Renal cortical epithelial cell (primary cell): ENCODE measurements at places on chromosomes 16 and 17. TPM values are rescaled to one million over a fixed set of nuclear protein-coding genes. Genes with fewer than 3 reads are reported as not detected.

GRCh38 chr17:61250335-61250890 lies 149.2 kb upstream of the TBX2 start:
- DNase-seq: peak; percentile 68

DNA sequence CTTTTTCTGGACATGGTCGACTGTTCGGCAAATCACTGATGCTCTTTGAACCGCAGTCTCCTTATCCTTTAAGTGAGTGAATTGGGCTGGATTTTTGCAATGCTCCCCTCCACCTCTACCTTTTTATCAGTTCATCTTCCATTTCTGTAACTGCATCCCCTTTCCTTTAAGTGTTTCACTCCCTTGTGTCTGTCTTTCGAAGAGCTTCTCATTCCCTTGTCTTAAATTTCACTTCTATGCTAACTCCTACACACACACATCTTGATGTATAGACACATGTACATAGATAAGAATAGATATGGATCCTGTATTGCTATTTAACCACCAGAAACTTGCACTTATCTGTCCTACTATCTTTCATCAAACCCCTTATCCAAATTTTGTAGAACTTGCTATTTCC lies 250.7 kb downstream of the PHKB start:
- no peak for DNase-seq

The TNP2 gene
- not detected in 2 replicates for total RNA-seq

The DPEP1 gene
- 0.50 and 3.1 TPM in 2 replicates for total RNA-seq

The CIAO3 gene
- total RNA-seq: 21.7 and 28.5 TPM in 2 replicates
